ENCODE measurements at places on chromosomes 16 and 17.

GRCh38 chr16:56610017-56610608 lies 1.7 kb downstream of the MT2A start:
- no peak for DNase-seq

DNA sequence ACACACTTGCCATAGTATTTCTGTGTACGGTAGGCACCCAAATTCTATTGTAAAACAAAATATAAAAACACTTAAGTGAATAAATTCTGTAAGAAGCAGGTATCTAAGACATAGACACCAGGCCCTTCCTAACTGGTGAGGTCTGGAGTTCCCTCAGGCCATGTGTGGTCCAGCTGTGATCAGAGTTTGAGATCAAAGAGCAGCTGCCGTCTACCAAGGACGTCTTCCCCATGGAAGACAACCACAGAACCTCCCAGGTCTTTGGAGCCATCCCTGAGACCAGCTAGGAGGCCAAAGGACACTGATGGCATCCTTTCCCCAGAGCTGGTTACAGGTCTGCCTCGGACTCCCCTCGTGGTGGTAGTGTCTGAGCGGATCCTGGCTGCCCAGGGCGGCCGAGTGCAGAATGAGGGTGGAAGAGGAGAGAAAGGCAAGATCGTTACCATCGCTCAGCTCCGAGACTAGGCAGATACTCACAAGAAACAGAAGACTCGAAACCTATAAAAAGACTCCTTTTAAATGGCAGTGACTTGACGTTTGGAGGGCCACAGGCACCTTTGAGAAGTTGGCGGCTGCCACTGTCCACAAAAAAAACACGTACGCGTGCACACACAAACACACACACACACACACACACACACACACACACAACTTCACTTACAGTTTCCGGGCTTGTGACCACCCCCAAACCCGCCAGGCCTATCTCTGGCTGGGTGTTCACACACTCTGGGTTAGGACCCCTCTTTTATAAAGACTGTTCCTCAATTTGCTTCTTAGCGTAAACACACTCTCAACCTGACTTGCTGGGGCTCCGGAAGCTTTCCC lies 7.5 kb downstream of the TIMP2 start:
- no peak for DNase-seq

DNA sequence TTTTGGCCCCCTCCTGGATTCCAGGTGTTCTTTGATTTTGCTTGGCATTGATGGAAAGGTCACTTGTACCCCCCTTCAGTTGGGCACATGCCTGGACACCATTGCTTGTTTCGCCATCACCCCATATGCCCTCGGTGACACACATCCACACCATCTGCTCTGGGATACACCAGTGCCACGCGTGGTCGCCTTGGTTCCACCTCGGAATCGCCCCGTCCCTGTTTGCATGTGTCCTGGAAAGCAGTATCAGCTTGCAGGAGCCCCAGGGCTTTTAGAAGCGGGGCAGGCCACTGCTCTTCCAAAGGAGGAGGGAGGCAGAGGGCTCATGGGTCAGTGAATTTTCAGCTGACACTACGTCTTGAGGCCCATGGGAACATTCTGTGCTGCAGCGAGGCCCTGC lies 607.9 kb downstream of the KCNJ18 start:
- no peak for DNase-seq

DNA sequence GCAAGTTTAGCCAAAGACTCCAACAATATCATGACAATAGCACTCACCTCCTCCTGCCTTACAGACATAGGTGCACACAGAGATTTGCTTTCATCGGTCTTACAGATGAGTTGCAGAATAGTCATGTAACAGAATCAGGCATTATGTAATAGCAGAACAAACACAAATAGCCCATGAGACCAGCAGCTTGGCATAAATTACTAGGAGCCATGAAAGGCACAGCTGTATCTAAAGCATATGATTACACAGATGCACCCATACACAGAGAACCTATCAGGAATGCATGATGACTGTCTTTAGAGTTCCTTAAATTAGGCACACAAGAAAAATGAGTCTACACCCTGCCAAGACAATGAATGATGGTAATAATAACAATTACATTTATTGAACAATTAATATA lies 342.0 kb upstream of the XYLT1 start:
- DNase-seq: no peak

GRCh38 chr17:37373530-37374159 lies 2.1 kb upstream of the C17orf78 start:
- peak; percentile 75 for DNase-seq

- no peak for DNase-seq
These were observed 17.3 kb downstream of the FA2H start for GRCh38 chr16:74757349-74757748.

- DNase-seq: no peak
These were observed 67.4 kb upstream of the SOX9 start for GRCh38 chr17:72053449-72053848.

GRCh38 chr16:89544113-89544512 lies 16.4 kb upstream of the RPL13 start:
- DNase-seq: no peak

- DNase-seq: no peak
These were observed 34.8 kb upstream of the CPHXL start for GRCh38 chr16:75761108-75761507.

DNA sequence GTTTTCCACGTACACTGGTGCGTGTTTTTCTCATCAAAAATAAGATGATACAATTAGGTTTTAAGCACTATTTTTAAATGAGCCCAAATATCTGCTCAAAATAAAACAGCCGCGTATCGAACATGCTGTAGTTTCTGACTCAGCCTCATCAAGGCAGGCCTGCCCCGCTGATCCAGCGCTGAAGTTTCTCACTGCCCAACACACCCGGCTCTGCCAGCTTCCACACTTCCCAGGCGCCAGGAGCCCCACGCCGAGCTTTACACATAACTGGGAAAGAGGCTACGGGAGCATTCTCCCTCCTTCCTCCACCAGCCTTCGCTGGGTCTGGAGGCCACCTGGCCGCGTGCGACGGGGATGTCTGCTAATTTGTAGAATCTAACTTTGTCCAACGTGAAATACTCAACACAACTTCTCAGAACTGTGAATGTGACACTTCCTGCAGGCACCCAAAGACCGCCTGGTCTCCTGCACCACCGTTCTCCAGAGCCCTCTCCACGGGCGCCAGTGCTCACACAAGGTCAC lies 42.1 kb downstream of the MAP1LC3B start:
- DNase-seq: no peak

DNA sequence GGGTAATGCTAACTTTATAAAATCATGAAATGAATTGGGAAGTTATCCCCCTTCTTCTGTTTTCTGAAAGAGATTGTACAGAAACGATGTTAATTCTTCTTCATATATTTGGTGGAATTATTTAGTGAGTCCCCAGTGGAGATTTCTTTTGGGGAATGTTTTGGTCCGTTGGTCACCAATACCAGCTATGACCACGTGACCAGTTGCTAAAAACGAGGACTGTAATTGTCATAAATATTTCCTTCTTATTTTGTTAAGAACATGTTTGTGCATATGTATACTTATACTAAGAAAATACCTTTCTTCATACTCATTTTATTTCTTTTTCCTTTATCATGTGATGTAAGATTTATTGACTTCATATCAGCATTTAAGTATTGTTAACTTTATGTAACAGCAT lies 10.3 kb upstream of the DYNLRB2 start:
- DNase-seq: no peak

DNA sequence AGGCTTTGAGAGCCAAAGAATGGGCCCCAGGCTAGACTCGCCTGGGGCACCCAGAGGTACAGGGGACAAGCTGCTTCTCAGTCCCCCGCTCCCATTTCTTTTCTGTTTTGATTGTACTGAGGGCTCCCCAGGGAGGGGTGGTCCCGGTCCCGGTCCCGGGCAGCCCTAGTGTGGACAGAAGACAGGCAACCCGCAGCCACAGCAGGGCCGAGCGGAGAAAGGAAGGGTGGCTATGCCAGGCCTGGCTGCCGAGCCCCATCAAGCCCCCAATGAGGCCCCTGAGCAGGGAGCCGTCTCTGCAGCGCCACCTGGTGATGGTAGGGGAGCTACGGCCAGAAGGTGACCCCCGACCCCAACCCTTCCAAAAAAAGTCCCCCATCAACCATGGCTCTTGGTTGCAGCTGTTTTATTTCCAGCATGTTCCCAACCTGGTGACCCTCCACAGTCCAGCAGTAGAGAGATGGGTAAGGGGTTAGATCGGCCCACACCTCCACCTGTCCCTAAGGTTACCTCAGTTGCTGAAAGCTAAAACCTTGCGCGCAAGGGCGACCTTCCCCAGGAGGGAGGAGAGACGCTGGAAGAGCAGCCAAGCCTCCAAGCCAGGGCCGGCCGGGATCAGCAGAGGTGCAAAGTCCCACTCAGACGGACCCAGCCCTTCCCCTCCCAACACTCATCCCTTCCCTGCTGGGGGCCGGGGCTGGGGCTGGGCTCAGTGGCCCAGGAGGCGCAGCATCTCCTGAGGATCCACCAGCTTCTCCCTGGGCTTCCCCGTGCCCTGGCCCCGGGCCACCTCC lies 2.6 kb upstream of the GRIN2C start:
- DNase-seq: no peak

- DNase-seq: no peak
These were observed 15.5 kb upstream of the RBFOX3 start for GRCh38 chr17:79626156-79626890.

All from HFF-Myc (cell line).